ENCODE measurements at places on chromosomes 4 and X. TPM values are rescaled to one million over a fixed set of nuclear protein-coding genes. Genes with fewer than 3 reads are reported as not detected.

The EREG gene
- not detected for total RNA-seq

GRCh38 chrX:130120746-130121504 lies 10.6 kb upstream of the ELF4 start:
- no peak for DNase-seq

DNA sequence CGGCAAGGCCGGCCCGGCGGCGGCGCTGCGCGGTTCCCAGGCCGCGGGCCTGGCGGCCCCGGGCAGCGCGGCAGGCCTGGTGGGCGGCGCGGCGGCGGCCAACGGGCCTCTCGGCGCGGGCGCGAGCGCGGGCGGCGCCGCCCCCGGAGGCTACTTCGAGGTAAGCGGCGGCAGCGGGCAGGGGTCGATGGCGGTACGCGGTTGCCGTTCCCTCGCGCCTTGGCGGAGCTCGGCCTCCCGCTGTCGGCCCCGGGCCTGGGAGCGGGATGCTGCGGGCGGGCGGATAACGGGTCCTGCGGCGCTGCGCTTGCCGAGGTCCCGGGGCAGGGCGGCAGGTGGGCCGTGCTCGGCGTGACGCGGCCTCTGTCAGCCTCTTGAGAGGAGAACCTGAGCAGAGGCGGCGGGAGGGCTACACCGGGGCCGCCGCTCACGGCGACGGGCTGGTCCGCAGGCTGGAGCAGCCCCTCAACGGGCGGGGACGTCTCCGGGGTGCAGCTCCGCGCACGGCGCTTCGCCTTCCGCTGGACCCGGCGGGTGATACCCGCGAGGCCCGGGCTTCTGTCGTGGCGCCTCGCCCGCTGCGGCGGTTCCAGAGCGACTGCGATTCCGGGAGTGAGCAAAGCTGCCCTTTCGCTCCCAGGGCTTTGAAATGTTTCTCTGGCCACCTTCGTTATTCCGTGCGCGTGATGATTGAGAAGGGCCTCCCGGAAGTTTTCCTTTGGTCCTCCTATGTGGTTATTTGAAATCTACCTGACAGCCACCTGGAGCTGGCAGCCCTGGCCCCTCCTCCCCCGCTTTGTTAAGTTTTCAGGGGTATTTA lies 774 bp downstream of the FAM193A start:
- DNase-seq: no peak

The GPC3 gene
- total RNA-seq: 0.82 TPM

- no peak for DNase-seq
Observed at GRCh38 chr4:125838924-125839323, 524.2 kb downstream of the FAT4 start.

The CENPVL2 gene
- not detected for total RNA-seq

DNA sequence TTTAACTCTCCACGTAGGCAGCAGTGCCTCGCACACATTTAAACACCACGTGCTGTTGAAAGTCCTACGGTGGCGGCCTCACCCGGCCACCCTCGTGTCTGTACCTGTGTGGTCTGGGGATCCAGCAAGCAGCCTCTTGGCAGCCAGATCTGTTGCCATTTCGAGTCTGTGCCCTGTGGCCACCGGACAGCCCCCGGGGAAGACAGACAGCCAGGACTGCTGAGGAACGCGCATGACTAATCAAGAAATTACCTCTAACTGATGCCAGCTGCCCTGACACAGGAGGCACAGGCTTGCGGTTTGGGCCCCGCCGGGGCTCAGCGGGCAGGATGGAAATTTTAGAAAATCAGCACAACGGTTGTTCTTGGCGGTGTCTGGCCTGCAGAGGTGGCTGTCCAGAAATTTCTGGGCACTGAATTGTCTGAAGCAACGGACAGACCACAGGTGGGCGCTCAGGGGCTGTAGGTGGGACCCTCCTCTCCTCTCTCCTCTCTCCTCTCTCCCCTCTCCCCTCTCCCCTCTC lies 15.6 kb upstream of the ASMTL start:
- DNase-seq: peak; percentile 83

All from GM12878 (cell line).